Stimulated activated CD4-positive, alpha-beta T cell treated with anti-CD3 and anti-CD28 coated beads, Interleukin-4, amount 100 ng/mL, for 1 hour (primary cell): ENCODE measurements at places on chromosomes 13 and 19.

- no peak for DNase-seq
Measured at GRCh38 chr19:38211151-38211591, 12.9 kb downstream of the DPF1 start.

- no peak for DNase-seq
Measured at GRCh38 chr13:73433458-73433857, 374.7 kb downstream of the KLF5 start.

- DNase-seq = no peak
Measured at GRCh38 chr19:11018179-11018578, 57.3 kb downstream of the SMARCA4 start.

GRCh38 chr13:43445668-43446067 lies 341.1 kb downstream of the ENOX1 start:
- DNase-seq = no peak

DNA sequence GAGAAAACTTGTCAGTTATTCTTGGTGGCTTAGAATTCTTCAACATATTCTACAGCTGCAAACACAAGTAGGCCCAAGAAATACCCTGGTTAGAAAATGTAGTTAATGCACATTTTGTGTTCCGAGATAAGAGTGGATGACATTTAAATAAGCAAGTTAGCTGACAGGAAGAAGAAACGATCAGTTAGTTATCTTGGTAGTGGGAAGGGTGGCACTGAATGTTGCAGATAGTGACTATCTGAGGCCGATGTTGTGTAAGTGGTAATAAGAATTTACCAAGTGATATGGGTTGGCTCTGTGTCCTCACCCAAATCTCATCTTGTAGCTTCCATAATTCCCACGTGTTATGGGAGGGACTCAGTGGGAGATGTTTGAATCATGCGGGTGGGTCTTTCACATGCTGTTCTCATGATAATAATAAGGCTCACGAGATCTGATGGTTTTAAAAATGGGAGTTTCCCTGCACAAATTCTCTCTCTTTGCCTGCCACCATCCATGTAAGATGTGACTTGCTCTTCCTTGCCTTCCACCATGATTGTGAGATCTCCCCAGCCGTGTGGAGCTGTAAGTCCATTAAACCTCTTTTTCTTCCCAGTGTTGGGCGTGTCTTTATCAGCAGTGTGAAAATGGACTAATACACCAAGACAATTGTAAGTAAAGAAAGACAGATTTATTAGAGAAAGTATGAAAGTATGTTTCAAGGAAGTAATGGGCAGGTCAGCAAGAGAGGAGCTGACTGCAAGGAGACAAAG lies 10.9 kb upstream of the AKAP11 start:
- no peak for DNase-seq

GRCh38 chr13:64579331-64579730 lies 2650.8 kb downstream of the PCDH9 start:
- no peak for DNase-seq

DNA sequence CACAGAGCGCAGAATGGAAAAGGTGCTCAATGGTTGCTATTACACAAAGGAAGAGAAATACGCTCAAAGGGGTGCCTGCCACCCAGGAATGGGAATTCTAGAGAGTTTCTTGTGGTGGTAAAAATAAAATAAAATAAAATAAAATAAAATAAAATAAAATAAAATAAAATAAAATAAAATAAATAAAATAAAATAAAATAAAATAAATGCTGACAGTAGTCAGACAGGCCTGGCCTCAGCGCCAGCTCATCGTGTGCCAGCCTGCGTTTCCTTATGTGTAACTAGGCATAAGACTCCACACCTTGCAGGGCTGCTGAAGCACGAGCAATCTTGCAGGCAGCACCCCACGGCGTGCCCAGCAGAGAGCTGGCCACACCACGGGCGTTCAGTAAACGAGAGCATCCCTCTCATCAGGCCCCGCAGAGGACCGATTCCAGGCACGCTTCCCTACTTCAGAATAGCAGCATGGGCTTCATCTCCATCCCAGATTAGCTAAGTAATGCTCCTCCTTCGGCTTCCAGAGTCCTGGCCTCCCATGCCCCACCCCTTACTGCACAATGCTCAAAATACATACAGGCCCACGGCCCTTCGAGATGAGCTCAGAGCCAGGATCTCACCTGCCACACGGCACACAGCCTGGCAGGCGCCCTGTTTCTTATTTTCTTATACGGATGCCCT lies 5.6 kb downstream of the NAPA start:
- no peak for DNase-seq
